MCF 10A (cell line): ENCODE measurements at places on chromosomes 12 and 14. TPM values are rescaled to one million over a fixed set of nuclear protein-coding genes. Genes with fewer than 3 reads are reported as not detected.

DNA sequence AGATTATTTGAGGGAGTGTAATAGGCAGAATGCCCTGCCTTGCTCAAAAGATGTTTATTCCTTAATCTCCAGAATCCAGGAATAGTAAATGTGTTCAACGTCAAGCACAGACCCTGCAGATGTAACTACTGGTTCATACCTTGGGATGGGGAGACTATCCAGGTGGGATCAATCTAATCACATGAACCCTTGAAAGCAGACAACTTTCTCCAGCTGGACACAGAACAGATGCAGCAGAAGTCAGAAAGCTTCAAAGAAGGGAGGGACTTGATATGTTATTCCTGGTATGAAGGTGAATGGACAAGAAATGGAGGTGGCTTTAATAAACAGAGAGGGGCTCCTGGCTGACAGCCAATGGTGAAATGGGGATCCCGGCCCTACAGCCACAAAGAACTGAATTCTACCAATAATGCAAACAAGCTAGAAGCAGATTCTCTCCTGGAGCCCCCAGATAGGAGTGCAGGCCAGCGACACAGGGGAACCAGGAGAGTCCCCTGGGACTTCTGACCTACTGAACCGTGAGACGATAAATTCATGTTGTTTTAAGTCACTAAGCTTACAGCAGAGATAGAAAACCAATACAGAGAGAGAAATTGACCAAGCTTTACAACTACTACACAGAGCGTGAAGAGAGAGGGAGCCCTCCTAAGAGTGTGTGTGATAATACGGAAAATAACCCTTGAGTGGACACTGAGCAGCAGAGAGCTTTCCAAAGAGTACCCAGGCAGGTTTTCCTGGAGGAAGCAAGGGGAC lies 133.5 kb upstream of the TMEM132C start:
- H3K4me3 ChIP-seq = no peak overlapping the region
- no peaks in the 10 kb centered on the region for H3K4me1 ChIP-seq
- no peak overlapping the region for H3K27ac ChIP-seq

DNA sequence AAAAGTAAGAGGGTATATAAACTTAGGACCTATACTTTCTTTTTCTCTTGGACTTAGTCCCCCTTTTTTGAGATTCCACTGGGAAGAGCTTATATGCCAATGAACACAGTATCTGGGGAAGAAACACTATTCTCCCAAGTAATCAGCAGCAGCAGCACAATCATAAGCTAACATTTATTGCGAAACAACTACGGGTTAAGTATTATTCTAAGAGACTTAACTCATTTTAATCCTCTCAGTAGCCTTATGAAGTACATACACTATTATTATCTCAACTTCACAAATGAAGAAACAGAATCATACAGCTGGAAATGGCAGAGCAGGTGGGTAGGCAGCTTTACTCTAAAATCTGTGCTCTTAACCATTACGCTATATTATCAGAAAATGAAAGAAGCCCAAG lies 27.9 kb downstream of the BAZ2A start:
- no peaks in the 10 kb centered on the region for H3K27me3 ChIP-seq
- peaks cover 98% of the 10 kb centered on the region for H3K36me3 ChIP-seq
- no peaks in the 10 kb centered on the region for H3K4me1 ChIP-seq
- no peak for DNase-seq

DNA sequence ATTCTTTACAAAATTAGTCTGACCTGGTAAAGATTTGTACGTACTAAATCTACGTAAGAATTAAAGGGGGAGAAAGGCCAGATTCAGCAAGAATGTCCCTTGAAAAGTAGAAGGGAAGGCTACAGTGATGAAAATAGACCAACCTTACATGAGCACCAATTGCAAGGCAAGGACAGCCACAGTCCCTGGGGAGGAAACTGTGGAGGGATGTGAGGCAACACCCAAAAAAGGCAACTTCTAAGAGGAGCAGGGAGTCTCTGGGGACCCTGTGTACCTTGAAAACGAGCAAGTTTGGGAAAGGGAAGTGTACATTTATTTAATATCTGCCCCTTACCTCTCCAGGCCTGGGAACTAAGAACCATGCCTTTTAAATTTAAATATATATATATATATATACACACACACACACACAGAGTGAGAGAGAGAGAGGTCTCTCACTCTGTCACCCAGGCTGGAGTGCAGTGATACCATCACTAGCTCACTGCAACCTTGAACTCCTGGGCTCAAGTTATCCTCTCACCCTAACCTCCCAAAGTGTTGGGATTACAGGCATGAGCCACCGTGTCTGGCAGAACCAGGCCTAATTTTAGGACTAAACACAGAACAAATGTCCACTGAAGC lies 56.4 kb downstream of the TMCC3 start:
- H3K36me3 ChIP-seq = no peaks in the 10 kb centered on the region
- H3K4me1 ChIP-seq = no peaks in the 10 kb centered on the region
- H3K27me3 ChIP-seq = no peaks in the 10 kb centered on the region
- DNase-seq = no peak

DNA sequence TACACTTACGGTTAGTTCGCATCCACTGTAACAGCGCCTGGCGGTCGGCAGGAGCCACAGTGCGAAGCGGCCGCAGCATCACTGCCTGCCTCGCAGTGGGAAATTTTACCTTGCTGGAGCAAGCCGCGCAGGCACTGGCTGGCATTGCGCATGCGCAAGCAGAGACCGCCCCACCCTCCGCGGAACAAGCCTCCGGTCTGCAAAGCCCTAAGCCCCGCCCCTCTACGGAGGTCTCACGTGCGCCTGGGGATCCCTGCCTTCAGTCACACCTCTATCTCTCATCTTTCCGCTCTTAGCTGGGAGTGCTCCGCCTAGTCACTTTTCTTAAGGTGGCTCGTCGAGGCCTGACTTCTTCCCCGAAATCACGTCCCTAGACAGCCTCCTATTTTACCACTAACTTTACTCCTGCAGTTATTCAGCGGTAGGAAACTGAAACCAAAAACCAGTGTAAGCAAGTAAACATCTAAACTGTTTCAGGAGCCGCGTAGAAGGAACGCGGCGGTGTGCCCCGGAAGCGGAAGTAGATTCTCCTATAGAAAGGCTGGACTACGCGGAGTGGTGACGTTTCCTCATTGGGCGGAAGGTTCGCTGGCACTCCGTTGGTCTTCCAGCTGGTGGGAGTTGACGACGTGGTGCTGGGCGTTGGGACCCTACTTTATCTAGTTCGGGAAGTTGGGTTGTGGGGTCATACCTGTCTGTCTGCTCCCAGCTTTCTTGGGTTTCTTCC lies at the start of gene SRP54:
SRP54 (plus strand) TSS at position 572 of the 727 bp plus-strand sequence. CDS start 13,718 bp downstream, outside the sequence.
- no peak within 1 kb of the TSS for H3K4me3 ChIP-seq
- no peaks in the 10 kb centered on the region for H3K27me3 ChIP-seq
- peak; percentile 98 for DNase-seq
- H3K27ac ChIP-seq = no peak within 1 kb of the TSS
- no peaks in the 10 kb centered on the region for H3K36me3 ChIP-seq
- peaks cover 5% of the 10 kb centered on the region for H3K4me1 ChIP-seq

DNA sequence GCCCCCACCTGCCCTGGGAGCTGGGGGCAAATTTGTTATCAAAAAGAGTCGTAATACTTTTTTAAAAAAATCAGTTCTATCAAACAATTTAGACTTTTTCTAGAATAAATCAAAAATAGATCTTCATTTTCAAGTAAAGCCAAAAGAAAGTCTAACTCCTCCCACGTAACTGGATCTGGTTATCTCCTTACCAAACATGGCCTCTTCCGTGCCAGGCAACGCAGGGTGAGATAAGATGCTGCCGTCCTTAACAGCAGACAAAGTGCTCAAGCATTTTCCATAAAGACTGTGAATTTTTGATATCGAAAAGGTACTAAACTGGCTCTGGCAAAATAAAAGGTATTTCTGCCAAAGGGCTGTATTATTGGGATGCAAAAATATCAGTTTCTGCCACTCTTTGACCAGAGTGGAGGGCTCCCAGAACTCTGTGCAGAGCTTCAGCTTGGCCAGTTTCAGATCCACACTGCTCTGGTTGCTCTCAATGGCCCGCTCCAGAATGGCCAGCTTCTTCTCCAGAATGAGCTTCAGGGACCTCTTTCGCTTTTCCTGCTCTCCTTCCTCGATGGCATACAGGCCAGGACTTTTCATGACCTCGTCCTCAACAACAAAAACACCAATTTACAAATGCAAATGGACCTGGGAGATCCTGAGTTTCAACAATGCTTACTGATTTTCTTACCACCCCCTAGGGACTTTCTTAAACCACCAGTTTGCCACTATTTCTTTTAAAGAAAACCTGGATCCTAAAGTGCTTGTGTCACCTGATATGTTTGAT lies 29.0 kb downstream of the NRDE2 start:
- peaks cover 54% of the 10 kb centered on the region for H3K36me3 ChIP-seq
- no peaks in the 10 kb centered on the region for H3K4me1 ChIP-seq
- H3K27me3 ChIP-seq = no peaks in the 10 kb centered on the region
- H3K27ac ChIP-seq = no peak overlapping the region
- DNase-seq = no peak
- H3K4me3 ChIP-seq = no peak overlapping the region

DNA sequence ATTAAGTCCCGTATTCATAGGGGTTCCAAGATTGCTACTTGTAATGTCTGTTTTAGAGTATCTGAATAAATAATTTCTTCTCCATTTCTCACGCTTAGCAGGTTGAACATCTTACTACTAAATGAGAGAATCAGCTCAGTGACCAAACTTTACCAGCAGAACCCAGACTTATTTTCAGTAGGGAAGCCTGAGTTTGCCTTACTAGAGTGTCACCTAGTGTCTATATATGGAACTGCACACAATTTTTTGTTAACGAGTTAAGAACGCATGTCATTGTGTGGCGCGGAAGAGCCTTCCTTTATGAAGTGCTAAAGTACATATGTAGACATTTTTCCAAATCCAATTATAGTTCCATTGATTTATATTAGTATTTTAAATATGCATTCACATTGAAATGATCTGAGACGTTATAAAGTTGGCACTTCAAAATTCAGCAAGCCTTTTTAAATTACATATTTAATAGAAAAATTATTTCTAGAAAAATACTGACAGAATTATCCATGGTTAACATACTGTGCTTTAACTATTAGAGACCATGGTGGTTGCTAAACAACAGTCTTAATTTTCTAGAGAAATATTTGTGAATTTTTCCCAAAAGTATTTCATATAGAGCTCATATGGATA lies 88.3 kb downstream of the RPS29 start:
- DNase-seq = peak; percentile 68
- H3K27ac ChIP-seq = no peak overlapping the region
- H3K36me3 ChIP-seq = no peaks in the 10 kb centered on the region
- no peaks in the 10 kb centered on the region for H3K27me3 ChIP-seq
- no peaks in the 10 kb centered on the region for H3K4me1 ChIP-seq
- no peak overlapping the region for H3K4me3 ChIP-seq

- peaks cover 6% of the 10 kb centered on the region for H3K4me1 ChIP-seq
- DNase-seq = peak; percentile 20
- no peak overlapping the region for H3K27ac ChIP-seq
- no peak overlapping the region for H3K4me3 ChIP-seq
- no peaks in the 10 kb centered on the region for H3K27me3 ChIP-seq
Measured at GRCh38 chr14:58060077-58060476, 91.9 kb downstream of the ARMH4 start.

DNA sequence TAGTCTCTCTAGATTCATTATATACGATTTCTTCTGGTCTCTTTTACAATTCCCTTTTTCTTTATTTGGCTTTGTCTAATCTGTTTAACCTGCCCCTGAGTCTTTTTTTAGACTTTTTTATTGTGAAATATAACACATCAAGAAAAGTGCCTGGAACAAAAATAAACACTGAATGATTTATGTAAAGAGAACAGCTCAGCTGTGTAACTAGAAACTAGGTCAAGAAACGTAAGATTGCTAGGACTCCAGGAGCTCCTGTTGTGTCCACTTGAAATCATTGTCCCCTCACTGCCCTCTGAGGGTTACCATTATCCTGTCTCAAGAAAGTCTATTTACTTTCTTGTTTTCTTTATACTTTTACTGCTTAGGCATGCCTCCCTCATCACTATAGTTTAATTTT lies 23.1 kb downstream of the EXD2 start:
- no peak overlapping the region for H3K27ac ChIP-seq
- DNase-seq = no peak
- H3K4me1 ChIP-seq = no peaks in the 10 kb centered on the region
- no peaks in the 10 kb centered on the region for H3K27me3 ChIP-seq
- peaks cover 36% of the 10 kb centered on the region for H3K36me3 ChIP-seq

- H3K36me3 ChIP-seq = no peaks in the 10 kb centered on the region
- no peak for DNase-seq
- H3K4me3 ChIP-seq = no peak overlapping the region
- no peak overlapping the region for H3K27ac ChIP-seq
Measured at GRCh38 chr14:72652179-72652578, 241.7 kb downstream of the DPF3 start.

The GPR162 gene
- total RNA-seq = not detected in 2 replicates

The MAGOHB gene
- total RNA-seq = 36.8 and 44.5 TPM in 2 replicates

The ABCD2 gene
- total RNA-seq = 0.20 and 0.42 TPM in 2 replicates
